ENCODE measurements at places on chromosomes 1 and 21.

GRCh38 chr1:215476541-215476940, 90.6 kb upstream of the KCTD3 start:
- no peak for DNase-seq

DNA sequence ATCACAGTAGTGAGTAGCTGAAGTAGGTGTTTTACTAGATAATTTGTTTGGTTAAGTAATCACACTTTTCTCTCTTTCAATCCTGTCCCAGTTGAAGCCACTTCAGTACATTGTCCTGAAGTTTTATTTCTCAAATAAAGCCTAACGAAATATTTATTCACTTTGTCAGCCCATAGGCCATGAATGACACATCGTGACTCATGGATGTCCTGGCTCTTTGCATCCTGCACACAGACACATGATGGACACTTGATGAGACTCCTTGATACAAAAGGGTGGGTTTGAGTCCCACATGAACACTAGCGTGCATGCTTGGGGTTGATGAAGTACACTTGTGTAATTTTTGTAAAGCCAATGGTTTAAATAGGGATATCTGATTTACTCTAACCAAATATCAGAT, 22.7 kb upstream of the LAMC2 start:
- no peak for DNase-seq

- no peak for DNase-seq
Measured at GRCh38 chr1:16260814-16261213, 23.8 kb upstream of the CPLANE2 start.

GRCh38 chr1:162552684-162553252, 8.8 kb upstream of the UAP1 start:
- DNase-seq, result no peak

- DNase-seq, result peak; percentile 73
Measured at GRCh38 chr1:162973381-162973795, 95.8 kb upstream of the RGS4 start.

DNA sequence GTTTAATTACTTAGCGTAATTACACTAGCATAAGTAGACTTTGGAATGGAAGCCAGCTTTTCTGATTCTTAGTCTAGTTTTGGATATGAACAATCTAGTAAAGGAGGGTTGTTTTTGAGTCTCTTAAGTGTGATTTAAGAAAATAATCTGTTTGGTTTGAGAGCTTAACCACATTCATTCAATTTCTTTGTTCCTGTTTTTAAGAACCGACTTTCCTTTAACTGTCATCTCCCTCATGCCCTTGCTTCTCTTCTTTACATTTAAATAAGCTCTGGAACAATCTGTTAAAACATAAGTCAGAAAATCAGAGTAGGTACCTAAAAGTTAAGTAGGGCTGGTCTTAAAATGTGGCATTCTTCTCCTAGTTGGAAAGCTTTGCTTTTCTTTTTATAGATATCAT, 27.7 kb downstream of the CDC42 start:
- no peak for DNase-seq

- DNase-seq, result no peak
Measured at GRCh38 chr1:200038981-200039848, 11.7 kb downstream of the NR5A2 start.

- no peak for DNase-seq
Measured at GRCh38 chr1:188397521-188397920, 1568.8 kb downstream of the PLA2G4A start.

- DNase-seq, result peak; percentile 4
Measured at GRCh38 chr1:159473335-159473734, 33.8 kb downstream of the OR10J1 start.

DNA sequence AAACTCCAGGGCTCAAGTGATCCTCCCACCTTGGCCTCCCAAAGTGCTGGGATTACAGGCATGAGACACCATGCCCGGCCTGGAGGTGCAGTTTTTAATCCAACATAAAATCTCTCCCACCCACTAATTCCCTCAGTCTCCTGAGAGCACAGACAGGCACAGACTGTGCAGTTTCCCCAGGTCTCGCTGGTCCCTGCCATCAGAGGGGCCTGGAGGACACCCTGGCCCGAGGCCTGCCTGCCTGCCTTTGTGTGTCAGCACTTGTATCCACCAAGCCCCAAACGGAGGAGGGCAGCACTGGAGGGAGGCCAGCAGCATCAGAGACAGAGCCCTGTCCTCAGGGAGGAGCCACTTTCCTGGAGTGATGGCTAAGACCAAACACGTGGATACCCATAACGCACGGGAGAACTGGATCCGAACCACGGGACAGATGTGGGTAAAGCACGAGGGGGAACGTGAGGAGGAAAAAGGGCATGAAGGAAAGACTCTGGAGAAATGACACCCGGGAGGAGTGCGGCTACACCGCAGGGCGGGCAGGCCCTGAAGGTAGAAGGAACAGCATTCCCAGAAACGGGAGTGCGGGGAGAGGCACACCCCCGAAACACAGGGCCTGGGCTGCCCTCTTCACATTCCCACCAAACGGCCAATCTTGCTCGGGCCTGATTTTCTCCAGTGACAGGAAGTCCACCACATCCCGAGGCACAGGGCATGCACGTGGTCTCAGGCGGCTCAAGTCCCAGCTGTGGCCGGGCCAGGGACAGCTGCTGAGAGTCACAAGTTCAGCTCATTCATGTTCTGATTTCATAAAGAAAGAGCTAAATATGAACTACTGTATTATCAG, 29.7 kb downstream of the NPHP4 start:
- no peak for DNase-seq

GRCh38 chr1:167273027-167273800, 52.5 kb downstream of the POU2F1 start:
- no peak for DNase-seq

All from non-pigmented ciliary epithelial cell (primary cell).